Foreskin fibroblast (primary cell): ENCODE measurements at places on chromosomes 16 and 17.

GRCh38 chr17:63442549-63443035 is 3.5 kb downstream of the CYB561 start:
- DNase-seq = no peak

DNA sequence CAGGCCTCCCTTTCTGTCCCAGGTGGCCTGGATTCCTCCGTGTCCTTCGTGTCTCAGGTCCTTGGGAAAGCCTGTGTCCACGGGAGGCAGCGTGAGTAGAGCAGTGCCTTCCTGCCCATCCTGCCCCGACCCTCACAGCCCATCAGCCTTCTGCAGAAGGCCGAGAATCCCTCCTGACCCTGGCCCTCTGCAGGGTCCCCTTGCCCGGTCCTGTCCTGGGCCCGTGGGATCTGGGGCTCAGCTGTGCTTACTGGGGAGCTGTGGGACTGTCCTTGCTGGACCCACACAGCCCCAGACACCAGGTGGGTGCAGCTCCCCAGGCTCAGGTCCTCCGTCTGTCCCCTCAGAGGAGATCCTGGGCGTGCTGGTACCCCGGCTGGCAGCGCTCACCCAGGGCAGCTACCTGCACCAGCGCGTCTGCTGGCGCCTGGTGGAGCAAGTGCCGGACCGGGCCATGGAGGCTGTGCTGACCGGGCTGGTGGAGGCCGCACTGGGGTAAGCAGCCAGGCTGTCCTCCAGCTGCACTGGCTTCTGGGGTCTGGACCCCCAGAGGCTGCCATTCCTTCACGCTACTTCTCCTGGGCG is 3.9 kb downstream of the TELO2 start:
- no peak for DNase-seq

DNA sequence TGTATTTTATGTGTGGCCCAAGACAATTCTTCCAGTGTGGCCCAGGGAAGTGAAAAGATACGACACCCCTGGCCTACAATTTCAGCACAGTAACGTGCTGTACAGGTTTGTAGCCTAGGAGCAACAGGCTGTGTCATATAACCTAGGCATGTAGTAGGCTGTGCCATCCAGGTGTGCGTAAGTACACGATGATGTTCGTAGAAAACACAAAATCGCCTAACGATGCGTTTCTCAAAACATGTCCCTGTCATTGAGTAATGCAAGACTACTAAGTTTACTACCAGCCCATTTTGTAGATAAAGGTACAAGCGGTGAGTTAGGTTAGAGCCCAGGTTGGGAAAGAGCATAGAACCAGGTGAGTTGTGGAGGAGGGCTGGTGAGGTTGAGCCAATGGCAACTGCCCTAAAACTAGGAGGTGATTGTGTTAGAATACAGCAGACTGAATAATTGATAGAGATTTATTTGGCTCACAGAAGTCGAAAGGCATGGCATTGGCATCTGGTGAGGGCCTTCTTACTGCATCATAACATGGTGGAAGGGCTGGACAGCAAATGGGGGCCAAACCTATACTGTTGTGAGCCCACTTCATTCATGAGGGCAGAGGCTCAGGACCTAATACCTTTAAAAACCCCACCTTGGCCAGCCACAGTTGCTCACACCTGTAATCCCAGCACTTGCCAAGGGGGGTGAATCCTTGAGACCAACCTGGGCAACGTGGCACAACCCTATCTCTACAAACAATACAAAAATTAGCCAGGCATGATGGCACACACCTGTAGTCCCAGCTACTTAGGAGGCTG is 4.2 kb downstream of the EIF1 start:
- peak; percentile 41 for DNase-seq

DNA sequence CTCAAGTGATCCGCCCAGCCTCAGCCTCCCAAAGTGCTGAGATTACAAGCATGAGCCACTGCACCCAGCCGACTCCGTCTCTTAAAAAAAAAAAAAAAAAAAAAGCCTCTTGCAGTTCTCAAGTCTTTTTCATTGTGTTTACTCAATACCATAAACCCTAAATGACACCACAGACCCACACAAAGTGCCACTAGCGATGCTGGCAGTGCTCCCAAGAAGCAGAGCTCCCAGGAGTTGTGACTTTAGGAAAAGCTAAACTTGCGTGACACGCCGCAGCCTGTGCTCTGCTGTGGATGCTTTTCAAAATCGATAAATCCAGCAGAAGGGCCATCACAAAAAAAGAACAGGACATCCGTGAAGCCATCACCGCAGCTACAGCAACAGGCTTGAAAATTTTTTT is 114.7 kb downstream of the ANKRD11 start:
- no peak for DNase-seq

DNA sequence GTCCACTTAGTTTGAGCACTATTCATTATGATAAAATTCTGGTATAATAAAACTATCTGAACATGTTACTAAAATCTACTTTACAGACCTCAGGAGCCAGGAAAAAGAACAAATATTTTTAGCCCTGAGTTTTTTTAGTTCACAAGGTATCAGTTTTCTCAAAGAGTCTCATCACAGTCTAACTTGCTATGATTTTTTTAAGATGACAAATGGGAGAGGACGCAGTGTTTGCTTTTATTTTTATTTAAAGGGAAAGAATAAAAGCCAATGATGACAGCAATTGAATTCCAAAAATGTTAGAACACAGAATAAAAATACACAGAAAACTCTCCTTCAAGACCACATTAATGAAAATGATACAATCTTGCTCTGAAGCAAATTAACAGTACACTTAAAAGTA is 7.4 kb downstream of the MED13 start:
- DNase-seq = no peak

DNA sequence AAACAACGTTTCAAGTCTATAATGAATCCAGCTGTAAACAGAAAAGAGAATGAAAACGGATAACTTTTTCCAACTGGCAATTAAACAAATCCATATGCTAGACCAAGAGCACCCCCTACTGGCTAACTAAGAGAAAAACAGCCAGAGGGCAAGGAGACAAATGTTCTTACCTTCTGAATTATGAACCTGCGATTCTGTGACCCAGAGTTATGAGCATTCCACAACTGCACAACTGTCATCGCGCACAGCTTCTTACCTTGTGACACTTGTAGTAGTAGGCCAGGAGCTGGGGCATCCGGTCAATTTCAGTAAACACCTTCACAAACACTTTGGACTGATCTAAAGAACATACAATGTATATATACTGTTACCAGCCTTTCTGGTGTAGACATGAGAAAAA is 18.6 kb downstream of the COG7 start:
- peak; percentile 40 for DNase-seq

- no peak for DNase-seq
These were observed 1.4 kb downstream of the CENPN start for GRCh38 chr16:81008505-81008789.

DNA sequence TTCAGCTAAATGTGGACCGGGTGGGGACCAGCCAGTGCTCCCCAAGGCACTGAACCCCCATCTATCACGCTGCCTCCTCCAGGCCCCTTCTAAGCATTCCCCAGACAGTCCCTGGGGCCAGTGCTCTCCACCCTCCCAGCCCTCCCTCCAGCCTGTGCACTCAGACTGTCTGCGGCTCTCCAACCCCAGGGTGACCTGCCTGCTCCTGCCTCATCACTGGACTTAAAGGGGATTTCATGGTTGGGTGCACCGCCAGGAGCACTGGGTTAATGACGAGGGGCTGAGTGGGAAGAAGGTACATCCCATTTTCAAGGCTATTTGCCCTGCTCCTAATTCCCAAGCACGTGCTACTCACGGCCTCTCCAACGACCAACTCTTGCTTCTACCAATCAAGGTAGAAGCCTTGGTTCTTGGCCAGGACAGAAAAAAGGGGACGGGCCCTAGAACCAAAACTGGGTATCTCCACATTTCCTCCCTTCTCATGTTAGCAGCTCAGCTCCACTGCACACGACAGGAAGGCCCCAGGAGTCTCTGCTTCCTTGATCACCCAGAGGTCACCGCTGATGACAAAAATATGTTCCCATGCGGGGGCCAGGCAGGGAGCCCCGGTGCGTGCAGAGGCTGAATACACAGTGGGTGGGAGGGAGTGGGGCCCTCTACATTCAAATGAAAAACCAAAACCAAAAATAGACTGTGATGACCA is 3.5 kb upstream of the ABR start:
- no peak for DNase-seq
